ENCODE measurements at places on chromosomes 6 and 20. TPM values are rescaled to one million over a fixed set of nuclear protein-coding genes. Genes with fewer than 3 reads are reported as not detected.

Gene SEL1L2
- total RNA-seq = 3.3 TPM

- DNase-seq = no peak
Observed at GRCh38 chr6:70456735-70457134, 43.4 kb downstream of the FAM135A start.

DNA sequence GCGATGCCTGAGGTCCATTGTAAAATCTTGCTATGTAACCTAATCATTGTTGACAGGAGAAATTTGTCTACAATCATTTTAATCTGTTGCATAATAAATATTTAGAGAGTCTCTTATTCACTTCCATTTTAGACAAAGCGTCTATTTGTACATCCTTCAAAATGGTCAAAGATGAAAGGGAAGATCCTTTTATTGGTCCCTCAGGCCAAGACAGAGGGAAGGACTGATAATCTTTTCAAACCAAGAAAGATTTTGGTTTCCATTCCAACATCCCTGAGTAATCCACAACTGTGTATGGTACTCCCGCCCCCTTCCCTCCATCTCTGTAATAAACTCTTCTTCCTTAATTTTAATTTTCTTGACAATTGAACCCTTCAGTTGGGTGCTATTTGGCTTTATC lies 111.6 kb upstream of the SCP2D1 start:
- DNase-seq = no peak

Gene GTSF1L
- total RNA-seq = not detected

DNA sequence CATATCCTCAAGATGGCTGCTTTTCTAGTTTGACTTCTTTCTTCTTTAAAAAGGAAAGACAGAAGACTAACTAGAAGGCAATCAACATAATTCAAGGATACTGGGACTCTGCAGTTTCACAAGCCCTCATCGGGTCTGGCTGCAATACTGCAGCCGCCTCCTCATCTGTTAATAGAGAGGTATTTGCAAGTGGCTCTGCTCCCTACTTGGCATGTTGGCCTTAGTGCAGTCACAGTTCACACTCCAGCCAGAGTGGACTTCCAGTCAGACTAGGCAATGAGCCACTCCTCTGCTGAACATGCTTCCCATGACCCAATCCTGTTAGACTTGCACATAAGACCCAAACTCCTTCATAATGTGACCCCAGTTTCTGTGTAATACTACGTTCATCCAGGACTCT lies 141.9 kb upstream of the ENPP5 start:
- DNase-seq = no peak

Gene MTFR2
- total RNA-seq = 1.6 TPM

Gene DPPA5
- total RNA-seq = not detected

Gene ACAT2
- total RNA-seq = 4.2 TPM

DNA sequence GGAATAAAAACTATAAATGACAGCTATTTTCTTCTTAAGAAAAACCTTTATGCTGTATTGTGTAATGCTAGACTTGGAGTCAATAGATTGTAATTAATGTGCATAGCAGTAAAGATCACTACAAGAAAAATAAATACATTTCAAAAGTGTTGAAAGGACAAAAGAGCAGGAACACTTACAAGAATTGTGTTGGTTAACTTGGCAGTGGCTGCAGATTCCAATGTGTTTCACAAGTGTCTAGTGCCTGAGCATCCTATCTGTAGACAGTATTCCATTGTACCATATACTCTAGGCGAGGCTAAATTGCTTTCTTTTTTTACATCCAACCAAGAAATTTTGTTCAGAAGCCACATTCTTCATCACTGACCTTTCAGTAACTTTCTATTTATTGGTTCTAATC lies 924.1 kb downstream of the EPHA7 start:
- no peak for DNase-seq

GRCh38 chr6:32442243-32442667 lies 2.6 kb downstream of the HLA-DRA start:
- DNase-seq = no peak

DNA sequence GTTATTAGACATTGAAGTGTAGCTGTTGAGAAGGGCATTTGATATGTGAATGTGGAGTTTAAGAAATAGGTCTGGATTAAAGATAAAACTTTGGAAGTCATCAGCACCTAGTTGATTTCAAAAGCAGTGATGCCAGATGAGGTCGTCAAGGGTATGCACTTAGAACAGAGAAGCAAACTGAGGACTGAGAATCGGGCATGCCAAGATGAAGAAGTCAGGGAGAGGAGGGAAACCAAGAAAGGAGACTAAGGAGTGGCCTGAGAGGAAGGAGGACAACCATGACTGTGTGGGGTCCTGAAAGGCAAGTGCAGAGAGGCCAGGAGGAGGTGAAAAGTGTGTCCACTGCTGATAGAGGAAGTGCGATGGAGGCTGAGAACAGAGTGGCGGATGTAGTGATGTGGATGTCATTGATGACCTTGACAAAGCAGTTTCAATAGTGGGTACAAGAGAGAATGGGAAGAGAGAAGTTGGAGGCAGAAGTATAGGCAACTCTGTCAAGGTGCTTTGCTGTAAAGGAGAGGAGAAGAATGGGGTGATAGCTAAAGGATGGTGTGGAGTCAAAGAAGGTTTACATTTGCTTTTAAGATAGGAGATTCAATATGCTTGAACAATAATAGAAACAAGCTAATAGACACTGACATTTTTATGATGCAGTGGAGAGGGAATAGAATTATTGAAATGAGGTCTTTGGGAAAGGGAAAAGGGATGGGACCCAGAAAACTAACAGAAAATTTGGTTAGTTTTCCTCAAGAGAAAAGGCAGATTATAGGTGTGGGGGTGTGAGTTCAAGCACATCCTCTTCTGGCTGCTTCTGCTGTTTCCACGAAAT lies 139.7 kb upstream of the TMEM170B start:
- DNase-seq = no peak

DNA sequence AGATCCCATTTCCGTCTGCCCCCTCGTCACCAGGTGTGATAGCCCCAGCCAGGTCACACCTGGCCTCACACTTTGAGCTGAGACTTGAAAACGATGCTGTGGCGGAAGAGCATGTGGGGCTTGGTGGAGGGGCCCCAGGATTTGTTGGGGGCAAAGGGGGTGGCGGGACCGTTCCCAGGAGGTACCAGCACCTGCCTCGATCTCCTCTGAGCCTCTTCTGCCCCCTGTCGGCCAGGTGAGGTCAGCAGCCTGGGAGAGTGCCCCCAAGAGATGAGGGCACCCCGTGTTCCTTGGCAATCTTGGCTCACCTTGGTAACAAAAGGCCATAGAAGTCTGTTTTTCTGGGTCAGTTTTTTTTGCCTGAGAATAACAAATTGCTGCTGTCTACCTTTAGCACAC lies 25.4 kb downstream of the SPATA2 start:
- peak; percentile 35 for DNase-seq

DNA sequence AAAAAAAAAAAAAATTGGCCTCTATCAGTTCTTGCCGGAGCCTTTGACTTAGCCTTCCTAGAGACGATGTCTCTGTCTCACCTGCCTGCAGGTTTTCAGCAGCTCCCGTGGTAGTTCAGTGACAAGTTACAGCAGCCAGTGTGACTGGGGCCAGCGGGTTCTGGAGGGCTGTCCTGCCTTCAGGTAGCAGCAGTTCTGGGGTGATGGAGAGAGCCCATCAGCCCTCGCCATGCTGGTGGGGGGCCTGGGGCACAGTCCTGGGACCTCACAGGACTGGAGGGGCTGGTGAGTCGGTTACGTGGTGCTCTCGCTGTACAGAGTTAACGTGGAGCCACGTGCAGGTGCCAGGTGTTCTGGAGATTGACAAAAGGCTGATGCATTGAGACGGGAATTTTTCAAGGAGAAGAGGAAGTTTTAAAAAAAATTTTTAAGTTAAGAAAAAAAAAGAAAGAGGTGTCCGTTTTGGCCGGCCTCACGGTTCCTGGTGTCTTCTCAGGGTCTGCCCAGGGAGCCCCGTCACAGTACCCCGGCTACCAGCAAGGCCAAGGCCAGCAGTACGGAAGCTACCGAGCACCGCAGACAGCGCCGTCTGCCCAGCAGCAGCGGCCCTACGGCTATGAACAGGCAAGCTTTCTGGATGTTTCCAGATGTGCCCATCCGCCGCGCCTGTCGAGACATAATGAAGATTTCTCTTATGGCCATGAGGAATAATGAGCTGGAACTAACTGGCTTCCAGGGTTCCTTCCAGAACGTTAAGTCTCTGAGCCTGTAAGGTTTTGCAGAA lies 8.6 kb upstream of the MTG2 start:
- no peak for DNase-seq

GRCh38 chr6:111462770-111463391 lies 20.1 kb downstream of the REV3L start:
- DNase-seq = no peak

GRCh38 chr6:157569543-157569942 lies 188.6 kb downstream of the ZDHHC14 start:
- DNase-seq = no peak

Gene CLVS2
- 1.5 TPM for total RNA-seq

Gene CTCFL
- total RNA-seq = not detected

- DNase-seq = no peak
Observed at GRCh38 chr6:11605507-11605905, 68.0 kb downstream of the TMEM170B start.

GRCh38 chr20:13865791-13866351 lies 81.0 kb downstream of the NDUFAF5 start:
- no peak for DNase-seq

DNA sequence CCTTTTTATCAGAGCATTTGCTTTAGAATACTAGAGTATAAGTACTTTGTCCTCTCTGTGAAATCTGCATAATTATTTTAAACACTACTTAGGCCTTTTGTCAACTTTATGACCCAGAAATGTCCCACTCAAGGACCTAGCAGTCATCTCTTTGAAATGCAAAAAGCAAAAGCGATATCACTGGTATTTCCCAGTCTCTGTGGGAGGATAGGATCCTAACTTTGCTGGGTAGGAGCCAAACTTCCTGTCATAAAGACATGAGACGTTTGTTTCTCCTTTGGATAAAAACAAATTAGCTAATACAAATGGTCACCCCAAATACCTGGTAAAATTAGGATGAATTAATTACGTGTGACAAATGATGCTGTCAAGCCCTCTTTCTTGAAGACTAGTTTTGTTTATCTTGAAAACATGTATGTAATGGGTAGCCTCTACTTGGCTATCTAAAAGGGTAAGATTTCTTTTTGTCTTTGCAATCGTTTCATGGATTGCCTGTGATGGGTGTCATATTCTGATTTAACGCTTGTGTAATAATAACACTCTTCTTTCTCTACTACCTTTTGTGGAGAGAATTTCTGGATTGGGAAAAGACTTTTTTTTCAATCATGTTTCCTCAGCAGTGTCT lies 36.2 kb downstream of the DCDC2 start:
- DNase-seq = no peak

DNA sequence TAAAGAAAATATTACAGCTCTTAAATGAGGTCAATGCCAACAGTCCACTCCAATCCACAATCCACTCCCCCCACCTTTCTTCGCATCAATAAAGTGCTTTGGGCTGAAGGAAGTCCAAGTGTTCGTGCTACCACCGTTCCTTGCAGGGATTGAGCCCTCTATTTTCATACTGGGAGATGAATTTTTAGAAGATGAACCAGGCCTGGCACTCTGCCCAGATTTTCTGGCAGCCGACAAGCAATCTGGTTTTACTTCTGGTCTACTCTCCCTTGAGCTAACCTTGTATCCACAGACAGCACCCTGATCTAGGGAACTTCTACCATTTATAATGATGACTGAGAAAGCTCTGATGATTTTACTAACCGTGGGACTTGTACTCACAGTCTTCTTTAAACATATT lies 72.3 kb downstream of the BTBD9 start:
- peak; percentile 89 for DNase-seq

Gene TREM2
- 1.6 TPM for total RNA-seq

DNA sequence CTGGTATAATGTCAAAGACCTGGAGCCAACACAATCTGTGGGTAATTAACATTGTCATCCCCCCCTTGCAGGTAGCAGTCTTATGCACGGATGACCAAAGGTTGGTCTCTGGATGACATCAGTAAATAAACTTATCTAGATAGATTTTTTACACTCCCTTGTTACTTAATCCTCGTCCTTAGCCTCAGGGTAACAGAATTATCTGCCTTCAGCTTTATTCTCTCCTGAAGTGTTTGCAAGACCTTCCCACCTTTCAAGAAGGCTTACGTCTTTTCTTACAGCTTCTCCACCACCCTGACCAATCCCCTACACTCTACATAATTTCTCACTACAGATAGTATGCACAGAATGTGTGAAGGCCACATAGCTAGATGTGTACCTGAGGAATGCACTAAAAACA lies 434.8 kb upstream of the HTR1E start:
- no peak for DNase-seq

DNA sequence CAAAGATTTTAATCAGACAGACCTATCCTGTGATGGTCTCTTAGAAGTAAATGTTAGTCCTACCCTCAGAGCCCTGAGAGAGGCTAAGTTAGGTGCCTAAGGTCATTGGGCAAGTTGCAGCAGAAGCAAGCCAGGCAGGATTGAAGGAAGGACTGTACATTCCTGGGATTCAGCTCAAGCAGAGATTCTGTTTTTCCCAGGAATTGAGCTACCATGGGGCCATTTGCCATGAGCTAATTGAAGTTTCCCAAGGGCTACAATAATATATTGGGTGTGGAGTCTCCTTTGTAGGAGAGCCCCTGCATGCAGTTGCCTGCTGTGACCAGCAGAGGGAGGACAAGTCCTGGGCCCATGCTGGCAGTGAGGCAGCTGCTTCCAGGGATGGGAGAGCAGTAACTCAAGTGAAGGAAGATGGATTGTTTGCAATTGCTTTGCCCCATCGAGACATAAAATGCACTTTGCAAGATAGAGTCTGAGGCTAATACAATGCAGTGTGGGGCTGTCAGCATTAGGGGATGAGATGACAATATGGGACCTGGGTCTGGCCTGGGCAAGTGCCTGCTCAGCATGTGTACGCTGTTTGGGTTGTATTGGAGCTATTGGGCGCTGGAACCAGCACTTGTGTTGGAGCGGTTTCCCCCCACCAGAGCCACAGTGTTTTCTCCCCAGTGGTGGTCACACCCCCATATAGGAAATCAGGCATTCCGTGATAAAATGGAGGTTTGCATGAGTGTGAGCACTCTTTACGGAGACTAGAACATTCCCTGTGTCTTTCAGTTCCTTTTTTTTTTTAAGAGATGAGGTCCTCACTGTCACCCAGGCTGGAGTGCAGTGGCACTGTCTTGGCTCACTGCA lies 27.9 kb downstream of the DNMT3B start:
- peak; percentile 84 for DNase-seq

GRCh38 chr20:43322851-43323250 lies 133.1 kb upstream of the PTPRT start:
- DNase-seq = no peak

GRCh38 chr6:8831366-8832152 lies 396.2 kb upstream of the SLC35B3 start:
- no peak for DNase-seq

DNA sequence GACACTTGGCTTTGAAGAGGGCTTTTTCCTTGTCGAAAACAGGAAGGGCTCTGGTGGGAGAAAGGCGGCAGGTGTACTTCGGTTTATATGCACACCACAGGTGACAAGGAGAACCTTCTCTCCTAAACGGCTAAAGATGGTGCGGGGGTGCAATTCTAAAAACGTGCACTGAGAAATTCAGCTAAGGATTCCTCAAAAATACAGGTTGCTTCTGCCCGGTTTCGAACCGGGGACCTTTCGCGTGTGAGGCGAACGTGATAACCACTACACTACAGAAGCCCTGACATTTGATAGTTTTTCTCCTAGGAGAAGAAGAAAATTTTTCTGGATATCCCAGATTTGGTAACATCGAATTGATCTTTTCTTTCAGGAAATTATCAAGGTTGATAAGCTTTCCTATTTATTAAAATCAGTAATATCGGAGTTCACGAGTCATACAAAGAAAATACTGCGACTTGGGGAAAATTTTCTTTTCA lies 32.0 kb downstream of the POM121L2 start:
- no peak for DNase-seq

Gene OVOL2
- total RNA-seq = not detected

- no peak for DNase-seq
Observed at GRCh38 chr6:108658174-108658573, 97.5 kb downstream of the FOXO3 start.

Gene NFATC2
- total RNA-seq = 5.0 TPM

All from sigmoid colon (tissue), 7 donors.